ENCODE measurements at places on chromosomes 1 and 21.

- H3K36me3 ChIP-seq, result no peaks in the 10 kb centered on the region
- no peak for DNase-seq
- H3K4me3 ChIP-seq, result no peak overlapping the region
- no peak overlapping the region for H3K27ac ChIP-seq
- no peaks in the 10 kb centered on the region for H3K4me1 ChIP-seq
These were observed 23.2 kb upstream of the SLC30A1 start for GRCh38 chr1:211601982-211602670.

GRCh38 chr1:246787781-246788513, 63.7 kb downstream of the SCCPDH start:
- no peaks in the 10 kb centered on the region for H3K36me3 ChIP-seq
- DNase-seq, result no peak
- peaks cover 20% of the 10 kb centered on the region for H3K27me3 ChIP-seq
- no peak overlapping the region for H3K27ac ChIP-seq
- no peaks in the 10 kb centered on the region for H3K4me1 ChIP-seq

- H3K4me3 ChIP-seq, result no peak overlapping the region
- no peaks in the 10 kb centered on the region for H3K27me3 ChIP-seq
- H3K36me3 ChIP-seq, result peaks cover 69% of the 10 kb centered on the region
- H3K4me1 ChIP-seq, result no peaks in the 10 kb centered on the region
These were observed 29.3 kb downstream of the CRYZ start for GRCh38 chr1:74703386-74704182.

DNA sequence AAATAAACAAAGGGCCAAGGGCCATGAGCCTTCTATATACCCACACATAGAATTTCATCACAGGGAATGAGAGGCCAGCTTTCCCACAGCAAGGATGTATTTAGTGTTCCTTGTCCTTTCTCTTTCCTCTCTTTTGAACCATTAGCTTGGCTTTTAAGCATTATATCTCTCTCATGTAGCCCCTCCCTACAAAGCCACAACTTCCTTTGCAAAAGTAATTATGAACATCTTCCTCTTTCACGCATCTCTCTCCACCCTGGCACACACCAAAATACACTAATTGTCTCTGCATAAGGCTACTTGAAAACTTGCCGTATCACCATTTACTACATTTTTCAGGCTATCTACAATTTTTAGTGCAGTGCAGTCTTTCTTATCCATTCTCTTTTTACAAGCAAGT, 1.9 kb upstream of the AK5 start:
- H3K27me3 ChIP-seq, result peaks cover 46% of the 10 kb centered on the region
- no peak overlapping the region for H3K4me3 ChIP-seq
- H3K36me3 ChIP-seq, result no peaks in the 10 kb centered on the region
- H3K4me1 ChIP-seq, result no peaks in the 10 kb centered on the region
- no peak for DNase-seq

GRCh38 chr1:212463565-212464285, 31.0 kb downstream of the NENF start:
- H3K36me3 ChIP-seq, result no peaks in the 10 kb centered on the region
- H3K27ac ChIP-seq, result no peak overlapping the region
- H3K4me1 ChIP-seq, result no peaks in the 10 kb centered on the region
- H3K4me3 ChIP-seq, result no peak overlapping the region

DNA sequence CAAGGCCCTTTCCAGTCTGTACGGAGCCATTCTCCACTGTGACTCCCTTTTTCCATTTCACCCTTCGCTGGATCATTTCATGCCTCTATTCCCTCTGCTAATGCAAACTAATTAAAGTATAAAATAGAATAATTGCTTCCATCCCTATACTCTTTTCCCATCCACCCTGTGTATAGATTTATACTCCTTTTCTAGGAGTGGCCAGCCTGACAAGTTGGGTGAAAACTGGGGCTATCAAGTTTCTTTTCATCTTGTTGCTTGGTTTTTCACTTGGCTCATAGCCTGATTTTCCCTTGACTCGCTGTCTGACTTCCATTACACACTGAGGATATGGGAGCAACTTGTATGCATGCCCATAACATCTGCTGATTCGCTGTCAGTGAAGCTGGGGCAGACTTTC, 107.0 kb downstream of the PLXNA2 start:
- H3K27ac ChIP-seq, result no peak overlapping the region
- no peak overlapping the region for H3K4me3 ChIP-seq
- H3K36me3 ChIP-seq, result peaks cover 16% of the 10 kb centered on the region

DNA sequence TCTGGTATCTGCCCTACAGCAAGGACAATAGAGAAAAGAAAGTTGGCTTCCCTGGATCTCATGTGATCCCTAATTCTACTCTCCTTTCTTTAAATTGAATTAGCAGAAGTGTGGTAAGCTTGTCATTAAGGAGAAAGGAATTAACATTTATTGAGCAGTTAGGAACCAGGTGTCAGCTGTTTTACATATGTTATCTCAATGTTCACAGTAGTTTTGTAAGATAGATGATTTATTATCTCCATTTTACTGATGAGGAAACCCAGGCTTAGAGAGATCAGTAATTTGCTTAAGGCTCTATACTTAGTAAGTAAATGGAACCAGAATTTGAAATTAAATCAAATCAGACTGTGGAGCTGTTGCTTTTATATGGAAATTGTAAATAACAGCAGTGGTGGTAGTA, 8.0 kb downstream of the XPR1 start:
- H3K4me1 ChIP-seq, result no peaks in the 10 kb centered on the region
- peak overlapping the region; percentile 59 for H3K27ac ChIP-seq
- H3K4me3 ChIP-seq, result no peak overlapping the region
- no peak for DNase-seq

DNA sequence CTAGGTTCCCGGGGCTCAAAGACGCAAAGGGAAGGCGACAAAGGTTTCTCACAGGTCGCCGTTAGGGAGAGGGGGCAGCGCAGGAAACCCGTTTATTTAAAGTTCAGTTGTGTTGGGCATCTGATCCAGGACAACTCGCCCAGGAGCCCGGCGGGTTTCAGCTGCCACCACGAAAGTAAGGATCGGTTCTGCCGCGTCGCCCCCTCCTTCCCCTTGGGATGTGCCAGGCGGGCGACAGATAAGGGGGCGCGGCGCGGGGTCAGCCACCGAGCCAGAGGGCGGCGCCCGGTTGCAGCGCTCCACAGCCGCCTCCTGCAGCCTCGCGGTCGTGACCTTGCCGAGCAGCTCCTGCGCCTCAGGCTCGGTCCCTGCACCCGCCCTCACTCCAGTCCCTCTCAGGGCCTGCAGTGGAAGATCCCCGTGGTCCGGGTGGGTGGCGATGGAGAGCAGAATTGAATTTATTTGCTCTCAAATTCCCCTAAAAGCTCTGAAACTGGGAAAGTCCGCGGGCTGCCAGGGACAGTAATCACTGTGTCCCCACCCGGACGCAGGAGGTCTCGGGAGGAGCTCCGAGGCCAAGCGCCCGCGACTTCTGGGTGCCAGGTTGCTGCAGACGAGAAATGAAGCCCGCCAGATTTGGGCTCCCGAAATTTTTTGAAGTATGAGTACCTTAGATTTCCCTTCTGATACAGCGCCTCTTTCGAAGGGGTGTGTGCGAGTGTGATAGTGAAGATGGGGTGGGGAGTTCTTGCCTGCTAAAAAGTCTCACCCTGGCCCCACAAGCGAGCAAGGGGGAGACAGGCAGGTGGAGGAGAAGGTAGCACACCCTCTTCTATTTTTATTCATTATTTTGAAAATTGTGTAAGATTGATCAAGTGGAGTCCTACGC, 28.4 kb upstream of the NFIA start:
- no peaks in the 10 kb centered on the region for H3K36me3 ChIP-seq
- H3K4me3 ChIP-seq, result peak overlapping the region; percentile 54
- H3K27ac ChIP-seq, result peak overlapping the region; percentile 99
- no peaks in the 10 kb centered on the region for H3K27me3 ChIP-seq
- peak; percentile 83 for DNase-seq

DNA sequence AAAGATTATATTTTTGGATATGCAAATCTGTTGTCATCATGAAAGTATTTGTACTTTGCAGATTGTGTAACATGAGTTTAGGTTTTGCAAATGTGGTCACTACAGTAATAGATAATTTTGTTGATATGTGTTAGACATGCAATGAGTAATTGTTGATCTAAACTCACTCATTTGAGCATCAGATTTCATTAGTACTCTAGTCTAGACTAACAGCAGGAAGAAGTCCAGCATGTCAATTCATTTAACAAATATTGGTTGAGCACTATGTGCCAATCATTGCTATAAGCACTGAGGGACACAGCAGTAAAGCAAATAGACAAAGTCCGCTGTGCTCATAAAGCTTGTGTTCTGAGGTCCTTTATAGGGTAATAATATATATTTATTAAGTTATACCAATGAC, 350.0 kb downstream of the USP25 start:
- no peaks in the 10 kb centered on the region for H3K36me3 ChIP-seq
- no peaks in the 10 kb centered on the region for H3K4me1 ChIP-seq
- H3K4me3 ChIP-seq, result no peak overlapping the region

GRCh38 chr21:33026878-33027400, 1.2 kb downstream of the OLIG2 start:
- no peak overlapping the region for H3K4me3 ChIP-seq
- peaks cover 100% of the 10 kb centered on the region for H3K27me3 ChIP-seq
- no peaks in the 10 kb centered on the region for H3K36me3 ChIP-seq
- peaks cover 5% of the 10 kb centered on the region for H3K4me1 ChIP-seq

DNA sequence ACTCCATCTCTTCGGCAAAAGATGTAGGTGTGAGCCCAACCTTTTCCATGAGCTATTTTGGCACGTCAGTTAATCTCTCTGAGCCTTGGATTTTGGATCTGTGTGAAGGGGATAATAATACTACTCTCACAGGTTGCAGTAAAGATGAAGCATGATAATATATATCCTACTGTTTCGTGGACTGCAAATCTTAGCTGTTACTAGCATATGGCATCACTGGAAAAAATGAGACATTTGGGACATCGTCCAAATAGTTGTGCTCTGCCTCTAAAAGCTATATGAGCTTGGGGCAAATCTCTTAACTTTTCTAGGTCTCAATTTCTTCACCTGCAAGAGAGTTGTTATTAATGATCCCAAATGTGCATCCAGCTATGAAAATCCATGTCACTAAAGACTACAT, 147.4 kb upstream of the ZRANB2 start:
- no peak overlapping the region for H3K4me3 ChIP-seq
- no peaks in the 10 kb centered on the region for H3K27me3 ChIP-seq
- no peaks in the 10 kb centered on the region for H3K36me3 ChIP-seq
- no peak overlapping the region for H3K27ac ChIP-seq
- no peak for DNase-seq

GRCh38 chr1:51897699-51898031, 19.1 kb upstream of the NRDC start:
- DNase-seq, result no peak
- H3K27ac ChIP-seq, result no peak overlapping the region
- H3K36me3 ChIP-seq, result no peaks in the 10 kb centered on the region
- peaks cover 18% of the 10 kb centered on the region for H3K27me3 ChIP-seq

DNA sequence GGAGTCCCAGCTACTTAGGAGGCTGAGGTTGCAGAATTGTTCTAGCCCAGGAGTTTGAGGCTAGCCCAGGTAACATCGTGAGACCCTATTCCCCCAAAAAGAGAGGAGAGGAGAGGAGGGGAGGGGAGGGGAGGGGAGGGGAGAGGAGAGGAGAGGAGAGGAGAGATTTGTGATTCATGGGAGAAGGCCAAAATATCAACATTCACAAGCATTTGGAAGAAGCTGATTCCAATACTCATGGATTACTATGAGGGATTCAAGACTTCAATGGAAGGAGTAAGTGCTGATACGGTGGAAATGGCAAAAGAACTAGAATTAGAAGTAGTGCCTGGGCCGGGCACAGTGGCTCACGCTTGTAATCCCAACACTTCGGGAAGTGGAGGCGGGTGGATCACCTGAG, 187.8 kb downstream of the EIF4G3 start:
- no peaks in the 10 kb centered on the region for H3K27me3 ChIP-seq
- peaks cover 3% of the 10 kb centered on the region for H3K4me1 ChIP-seq
- no peak overlapping the region for H3K27ac ChIP-seq
- no peak overlapping the region for H3K4me3 ChIP-seq

DNA sequence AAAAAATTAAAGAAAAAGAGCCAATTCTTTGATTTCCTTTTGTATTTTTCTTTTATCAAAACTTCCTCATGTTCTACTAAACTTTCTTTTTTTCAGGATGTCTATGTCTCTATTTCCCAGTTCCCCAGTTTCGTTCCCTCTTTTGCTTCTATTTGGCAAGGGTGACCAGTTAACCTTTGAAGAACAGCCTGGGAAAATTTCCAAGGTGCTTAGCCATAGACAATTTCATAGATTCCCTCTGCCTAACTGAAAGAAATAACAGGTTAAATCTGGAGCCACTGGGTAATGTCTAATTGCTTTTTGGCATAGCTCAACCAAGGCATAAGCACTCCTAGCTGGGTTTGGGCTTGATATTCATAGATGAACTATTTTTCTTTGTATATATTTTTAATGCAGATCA, 272.3 kb downstream of the ADGRL2 start:
- H3K27ac ChIP-seq, result no peak overlapping the region
- H3K27me3 ChIP-seq, result no peaks in the 10 kb centered on the region
- H3K36me3 ChIP-seq, result no peaks in the 10 kb centered on the region
- no peak overlapping the region for H3K4me3 ChIP-seq
- no peak for DNase-seq
- H3K4me1 ChIP-seq, result no peaks in the 10 kb centered on the region

GRCh38 chr1:24541711-24542346, 14.1 kb upstream of the NCMAP start:
- no peaks in the 10 kb centered on the region for H3K4me1 ChIP-seq
- H3K27ac ChIP-seq, result no peak overlapping the region
- H3K36me3 ChIP-seq, result no peaks in the 10 kb centered on the region

DNA sequence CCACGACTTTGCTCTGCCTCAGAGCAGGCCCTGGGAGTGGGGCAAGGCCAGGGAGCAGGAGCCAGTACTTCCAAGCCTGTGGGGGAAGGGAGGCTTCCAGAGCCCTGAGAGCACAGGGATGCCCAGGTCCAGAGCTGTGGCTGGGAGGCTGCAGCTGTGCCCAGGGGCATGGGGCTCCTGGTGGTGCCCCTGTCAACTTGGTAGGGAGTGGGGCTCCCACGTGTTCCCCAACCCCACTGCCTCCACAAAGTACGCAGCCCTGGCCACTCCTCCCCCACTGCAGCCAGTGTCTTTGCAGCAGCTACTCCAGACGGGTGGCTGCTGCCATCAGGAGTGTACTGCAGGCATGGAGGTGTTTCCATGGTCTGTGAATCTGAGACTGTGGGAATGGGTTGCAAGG, 294.1 kb upstream of the SNX7 start:
- H3K4me3 ChIP-seq, result no peak overlapping the region
- H3K27ac ChIP-seq, result no peak overlapping the region

- peaks cover 20% of the 10 kb centered on the region for H3K4me1 ChIP-seq
- H3K27ac ChIP-seq, result no peak overlapping the region
- no peak overlapping the region for H3K4me3 ChIP-seq
- DNase-seq, result no peak
- H3K36me3 ChIP-seq, result peaks cover 72% of the 10 kb centered on the region
- no peaks in the 10 kb centered on the region for H3K27me3 ChIP-seq
These were observed 3.9 kb downstream of the NIT1 start for GRCh38 chr1:161121834-161122233.

- DNase-seq, result peak; percentile 98
- H3K4me1 ChIP-seq, result peaks cover 18% of the 10 kb centered on the region
- no peaks in the 10 kb centered on the region for H3K27me3 ChIP-seq
- peak within 1 kb of the TSS; percentile 95 for H3K27ac ChIP-seq
- no peaks in the 10 kb centered on the region for H3K36me3 ChIP-seq
These were observed at the start of gene SPATA6 for GRCh38 chr1:48471691-48472576. Gene SPATA6 (minus strand): TSS chr1:48472204. CDS start chr1:48472008, 196 bp downstream.

DNA sequence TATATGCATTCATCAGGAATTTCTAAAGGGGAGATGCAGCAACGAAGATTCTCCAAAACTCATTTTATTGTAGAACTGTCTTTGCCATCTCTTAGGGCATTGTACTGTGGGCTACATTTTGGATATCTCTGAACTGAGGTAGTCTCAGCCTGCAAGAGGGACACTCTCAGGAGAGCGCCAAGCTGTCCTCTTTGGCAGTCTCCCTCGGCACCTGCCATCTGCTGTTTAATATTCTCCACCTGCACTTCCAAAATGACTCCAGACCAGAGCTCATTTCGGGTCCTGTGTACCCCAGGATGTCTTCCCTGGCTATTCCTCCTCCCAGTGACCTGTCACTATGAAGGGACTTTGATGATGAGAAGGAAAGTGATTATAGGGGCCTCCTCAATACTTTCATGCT, 356.3 kb upstream of the C1orf174 start:
- no peak for DNase-seq
- H3K36me3 ChIP-seq, result no peaks in the 10 kb centered on the region

Data from heart left ventricle (tissue), 16 donors.